Stimulated activated CD4-positive, alpha-beta T cell treated with anti-CD3 and anti-CD28 coated beads, Interleukin-2, amount 100 ng/mL, for 4 hours (primary cell): ENCODE measurements at places on chromosomes 2 and 18.

DNA sequence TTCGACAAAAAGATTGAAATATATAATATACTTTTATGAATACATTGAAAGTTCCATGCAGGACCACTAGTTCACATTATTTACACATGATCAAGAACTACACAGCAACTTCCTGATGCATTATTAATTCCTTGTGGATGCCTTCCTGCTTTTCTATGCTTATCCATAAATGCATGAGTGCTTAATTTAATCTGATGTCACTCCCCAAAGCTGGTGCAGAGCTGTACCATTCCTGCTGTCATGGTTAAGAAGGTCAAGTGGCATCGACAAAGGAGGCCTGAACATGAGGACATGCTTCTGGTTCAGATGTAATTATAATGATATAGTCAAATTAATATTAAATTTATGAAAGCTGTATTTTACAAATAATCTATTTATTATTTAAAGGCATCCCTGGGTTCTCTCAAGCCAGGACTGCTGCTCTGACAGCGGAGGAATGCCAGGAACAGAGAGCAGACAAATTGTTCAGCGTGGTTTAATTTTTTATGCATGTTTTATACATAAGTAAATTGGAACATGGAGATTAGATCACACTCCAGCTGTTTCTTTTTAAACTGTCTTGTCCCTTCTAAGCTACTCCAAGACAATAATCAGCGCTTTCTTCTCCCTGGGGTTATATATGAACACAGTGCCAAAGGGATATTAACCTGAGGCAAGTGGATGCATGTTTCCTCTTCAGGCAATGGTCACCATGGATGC, 307.3 kb upstream of the CNTNAP5 start:
- no peak for DNase-seq

DNA sequence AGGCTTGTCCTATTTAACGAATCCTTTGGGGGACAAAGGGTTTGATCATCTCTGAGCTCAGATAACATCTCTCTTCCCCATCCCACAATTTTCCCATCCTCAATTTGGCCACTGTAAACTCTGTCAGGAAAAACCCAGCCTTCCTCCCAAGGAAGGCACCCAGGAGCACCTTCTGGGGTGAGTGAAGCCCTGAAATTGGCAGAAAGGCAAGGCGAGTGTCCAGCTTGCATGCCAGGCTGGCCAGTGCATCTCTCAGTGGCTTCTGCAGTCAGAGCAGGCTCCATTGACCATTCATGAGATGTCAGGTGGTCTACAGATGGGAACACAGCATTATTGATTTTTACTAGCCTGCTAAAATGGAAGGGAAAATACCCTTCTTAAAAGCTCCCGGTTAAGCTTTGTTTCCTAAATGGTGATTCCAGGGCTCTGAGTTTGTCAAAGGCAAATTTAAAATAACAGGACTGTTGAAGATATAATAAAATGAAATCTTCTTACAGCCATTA, 83.2 kb upstream of the BOD1L2 start:
- no peak for DNase-seq

DNA sequence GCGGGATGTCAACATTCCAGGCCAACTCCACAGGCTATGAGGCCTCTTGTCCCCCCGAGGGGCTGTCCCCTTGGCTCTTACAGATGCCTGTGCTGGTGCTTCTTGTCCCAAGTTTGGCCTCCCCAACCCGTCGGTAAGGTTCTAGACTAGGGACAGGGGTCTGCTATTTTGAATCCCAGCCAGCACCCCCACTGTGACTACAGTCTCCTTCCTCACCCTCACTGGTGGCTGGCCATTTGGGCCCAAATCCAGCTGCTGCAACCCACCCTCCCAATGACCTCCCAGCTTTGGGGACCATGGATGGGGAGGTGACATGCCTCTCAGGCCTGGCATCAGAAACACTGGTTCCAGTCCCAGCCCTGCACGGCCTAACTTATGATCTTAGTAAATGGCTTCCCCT, 18.7 kb downstream of the CFAP65 start:
- DNase-seq, result no peak

- DNase-seq, result no peak
These were observed 19.0 kb downstream of the TWSG1 start for GRCh38 chr18:9353596-9353995.

DNA sequence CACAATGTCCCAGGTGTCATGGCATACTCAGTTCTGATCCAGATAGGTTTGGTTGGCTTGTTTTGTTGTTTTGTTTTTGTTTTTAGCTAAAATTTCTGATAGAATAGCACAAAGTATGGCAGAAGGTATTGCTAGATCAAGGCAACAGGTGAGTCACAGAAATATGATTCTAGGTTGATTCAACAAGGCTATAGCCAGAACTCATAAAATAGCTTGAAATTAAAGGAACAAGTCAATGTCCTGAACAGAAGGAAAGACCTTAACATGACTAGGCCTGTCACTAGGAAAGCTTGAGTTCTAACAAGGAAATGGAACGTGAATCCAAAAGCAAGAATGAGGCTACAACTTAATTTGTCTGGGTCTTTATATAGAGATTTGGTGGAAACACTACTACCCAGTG, 157.1 kb downstream of the GALNT3 start:
- DNase-seq, result no peak

DNA sequence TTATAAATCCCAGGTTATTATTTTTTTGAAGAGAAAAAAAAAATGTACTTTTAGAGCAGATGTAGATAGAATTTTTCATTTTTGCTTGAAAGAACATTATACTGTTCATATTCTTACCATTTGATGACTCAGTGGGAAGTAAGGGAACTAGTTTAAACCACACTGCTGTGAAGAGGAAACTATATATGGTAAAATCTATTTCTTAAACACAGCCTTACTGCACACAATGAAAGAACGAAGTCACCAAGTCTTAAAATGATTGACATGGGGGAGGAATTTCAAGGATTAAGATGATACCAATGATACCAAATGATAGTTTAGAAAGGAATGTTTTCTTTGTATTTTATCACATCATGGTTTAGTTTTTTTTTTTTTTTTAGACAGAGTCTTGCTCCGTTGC, 5.0 kb downstream of the ACTR2 start:
- no peak for DNase-seq

GRCh38 chr18:73980289-73980979, 167.2 kb downstream of the FBXO15 start:
- DNase-seq, result no peak

- peak; percentile 28 for DNase-seq
These were observed 36.8 kb upstream of the WIPF1 start for GRCh38 chr2:174634130-174635014.

- DNase-seq, result no peak
These were observed 5.0 kb downstream of the LDLRAD4 start for GRCh38 chr18:13223311-13224143.
